ENCODE measurements at places on chromosomes 11 and 22.

- DNase-seq, result no peak
These were observed at the start of gene ADORA2A for GRCh38 chr22:24427500-24428164. Gene ADORA2A, plus strand, starts transcription at chr22:24427599. Its CDS starts 5,806 bp downstream, at chr22:24433405.

- DNase-seq, result no peak
These were observed 44.0 kb downstream of the SMIM38 start for GRCh38 chr11:69199583-69200315.

- DNase-seq, result no peak
These were observed 108.8 kb downstream of the WT1 start for GRCh38 chr11:32326522-32326921.

DNA sequence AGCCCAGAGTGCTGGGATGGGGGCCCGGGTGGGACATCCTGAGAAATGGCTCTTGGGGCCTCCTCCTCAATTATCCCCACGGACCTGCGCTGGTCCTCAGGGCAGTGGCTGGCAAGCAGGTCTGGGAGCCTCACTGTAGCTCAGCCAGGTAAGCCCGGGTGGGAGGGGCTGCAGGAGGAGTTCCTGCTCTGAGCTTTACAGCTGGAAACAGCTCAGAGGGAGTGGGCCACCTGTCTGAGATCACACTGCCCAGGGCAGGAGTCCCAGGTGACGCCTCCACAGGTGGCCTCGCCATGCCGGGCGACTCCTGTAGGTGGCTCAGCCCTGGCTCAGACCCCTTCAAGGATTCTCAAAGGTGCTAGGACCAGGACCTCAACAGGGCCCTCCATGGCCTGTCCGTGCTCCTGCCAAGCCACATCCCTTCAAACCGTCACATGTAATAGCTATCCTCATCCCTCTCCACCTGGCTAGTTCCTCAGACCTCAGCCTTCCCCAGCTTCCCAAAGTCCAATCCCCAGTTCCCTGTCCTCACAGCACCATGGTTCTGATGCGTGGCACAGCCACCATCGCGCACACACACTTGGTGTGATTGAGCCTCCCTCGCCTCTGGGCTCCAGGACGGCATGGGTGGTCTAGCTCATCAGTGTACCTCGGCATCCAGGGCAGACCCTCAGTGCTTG, 3.6 kb upstream of the TSSK2 start:
- no peak for DNase-seq

DNA sequence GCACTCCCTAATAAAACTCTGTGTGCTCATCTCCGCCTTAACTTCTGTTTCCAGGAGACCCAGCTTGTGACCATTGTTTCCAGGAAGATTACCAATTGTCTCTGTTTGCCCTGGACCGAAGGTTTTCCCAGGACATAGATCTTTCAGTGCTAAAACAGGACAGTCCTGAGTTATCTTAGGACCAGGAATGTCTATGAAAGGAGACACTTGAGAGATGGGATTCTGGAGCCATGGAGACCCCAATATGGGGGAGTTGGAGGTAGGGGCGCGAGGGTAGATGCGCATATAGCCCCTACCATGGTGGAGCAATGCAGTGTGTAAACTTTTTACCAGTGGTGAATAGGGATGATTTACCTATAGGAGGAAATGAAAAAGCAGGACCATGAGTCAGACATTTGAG, 10.2 kb upstream of the PRAME start:
- DNase-seq, result no peak

DNA sequence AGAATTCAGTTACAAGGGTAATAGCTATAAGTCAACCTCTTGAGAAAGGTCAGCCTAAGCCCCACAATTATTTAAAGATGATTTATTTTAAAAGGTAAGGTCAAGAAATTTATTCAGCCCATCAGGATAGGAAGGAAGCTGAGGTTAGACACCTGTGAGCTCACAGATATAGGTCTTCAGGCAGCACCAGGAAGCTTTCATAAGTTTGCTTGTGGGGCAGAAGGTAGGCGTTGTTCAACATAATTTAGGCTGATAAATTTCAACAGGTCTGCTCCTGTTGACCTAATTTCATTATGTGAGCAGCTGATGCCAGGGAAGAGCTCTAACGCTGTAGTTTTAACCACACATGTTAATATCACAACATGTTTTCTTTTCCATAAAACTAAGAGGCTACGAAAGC, 118.1 kb upstream of the APOA1 start:
- DNase-seq, result no peak

DNA sequence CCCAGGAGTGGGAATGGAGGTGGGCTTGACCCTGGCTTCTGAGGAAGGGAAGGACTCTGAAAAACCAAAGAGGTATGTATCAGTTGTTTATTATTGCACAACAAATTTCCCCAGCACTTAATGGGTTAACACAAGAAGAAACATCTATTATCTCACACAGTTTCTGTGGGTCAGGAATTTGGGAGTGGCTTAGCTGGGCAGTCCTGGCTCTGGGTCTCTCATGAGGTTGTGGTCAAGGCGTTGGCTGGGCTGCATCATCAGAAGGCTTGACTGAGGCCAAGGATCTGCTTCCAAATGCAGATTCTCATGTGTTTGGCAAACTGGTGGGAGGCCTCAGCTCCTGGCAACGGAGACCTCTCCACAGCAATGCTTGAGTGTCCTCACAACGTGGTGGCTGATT, 17.5 kb upstream of the SMIM38 start:
- no peak for DNase-seq
